ENCODE measurements at places on chromosomes 4 and X.

GRCh38 chr4:25457053-25457715 lies 80.1 kb downstream of the ANAPC4 start:
- DNase-seq, result no peak

- DNase-seq, result no peak
Measured at GRCh38 chrX:68307769-68308168, 125.5 kb downstream of the OPHN1 start.

- DNase-seq, result no peak
Measured at GRCh38 chr4:155807021-155807420, 48.2 kb downstream of the GUCY1B1 start.

- no peak for DNase-seq
Measured at GRCh38 chrX:145826466-145826865, 8.8 kb downstream of the SLITRK2 start.

- DNase-seq, result peak; percentile 63
Measured at GRCh38 chrX:153934762-153935325, at the start of gene NAA10. NAA10 (minus strand) TSS chrX:153935037; CDS start chrX:153934904, 133 bp downstream.

DNA sequence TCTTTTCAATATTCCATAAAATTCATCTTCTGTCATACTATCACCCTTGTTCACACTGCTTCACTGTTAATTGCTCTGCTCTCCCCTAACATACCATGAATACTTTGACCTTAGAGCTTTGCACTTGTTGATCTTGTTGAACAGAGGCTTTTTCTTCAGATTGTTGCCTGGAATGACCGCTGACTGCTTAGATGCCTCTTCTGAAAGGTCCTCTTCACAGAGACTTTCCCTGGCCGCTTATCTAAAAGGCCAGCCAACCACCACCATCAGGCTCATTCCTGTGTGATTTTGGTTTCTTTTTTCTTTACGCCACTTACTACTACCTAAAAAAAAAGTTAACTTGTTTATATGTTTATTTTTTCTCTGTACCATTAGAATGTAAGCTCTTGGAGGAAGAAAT lies 667.7 kb downstream of the STPG2 start:
- no peak for DNase-seq

- no peak for DNase-seq
Measured at GRCh38 chrX:4588466-4588865, 875.0 kb upstream of the PRKX start.

DNA sequence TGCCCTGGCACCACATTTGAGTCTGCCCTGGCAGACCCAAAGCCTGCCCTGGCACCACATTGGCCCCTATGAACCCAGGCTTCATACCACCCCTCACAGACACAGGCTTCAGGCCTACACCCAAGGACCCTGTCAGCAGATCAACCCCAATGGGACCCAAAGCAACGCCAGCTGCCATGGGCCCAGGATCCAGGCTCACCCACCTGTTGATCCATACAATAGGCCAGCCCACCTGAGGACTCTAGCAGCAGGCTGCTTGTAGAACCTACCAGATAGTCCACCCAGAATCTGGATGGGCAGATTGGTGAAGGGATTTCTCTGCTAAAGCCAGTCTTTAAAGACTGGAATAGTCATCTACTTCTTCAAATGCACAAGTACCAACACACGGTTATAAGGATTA lies 114.4 kb downstream of the LAS1L start:
- DNase-seq, result no peak

DNA sequence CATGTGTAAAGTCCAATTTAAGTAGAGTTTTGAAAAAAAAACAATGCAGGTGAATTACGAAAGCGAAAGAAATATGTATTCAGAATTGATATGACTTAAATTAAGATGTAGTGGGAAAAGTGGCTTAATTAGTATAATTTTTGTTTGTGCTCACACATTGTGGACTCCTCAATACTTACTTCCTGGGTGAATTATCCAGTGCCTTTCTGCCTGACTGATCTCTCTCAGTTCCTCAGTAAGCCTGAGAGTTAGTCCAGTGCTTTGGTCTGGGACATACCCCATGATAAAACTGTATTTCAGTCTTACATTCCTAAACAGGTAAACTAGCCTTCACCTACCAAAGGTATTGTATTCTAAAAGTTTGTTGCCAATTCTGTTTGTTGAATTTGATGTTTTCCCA lies 8.4 kb downstream of the PGAM4 start:
- DNase-seq, result no peak
